MG63 (cell line): ENCODE measurements at places on chromosomes 7 and 10. TPM values are rescaled to one million over a fixed set of nuclear protein-coding genes. Genes with fewer than 3 reads are reported as not detected.
A peak's percentile ranks its signal among the peaks of the same experiment; 100 is the strongest.

The SFR1 gene
- total RNA-seq = 6.6 and 11.1 TPM in 2 replicates

- DNase-seq = no peak
Observed at GRCh38 chr7:158663428-158663741, 41.2 kb downstream of the NCAPG2 start.

The CAMK2B gene
- 0.54 and 2.0 TPM in 2 replicates for total RNA-seq

DNA sequence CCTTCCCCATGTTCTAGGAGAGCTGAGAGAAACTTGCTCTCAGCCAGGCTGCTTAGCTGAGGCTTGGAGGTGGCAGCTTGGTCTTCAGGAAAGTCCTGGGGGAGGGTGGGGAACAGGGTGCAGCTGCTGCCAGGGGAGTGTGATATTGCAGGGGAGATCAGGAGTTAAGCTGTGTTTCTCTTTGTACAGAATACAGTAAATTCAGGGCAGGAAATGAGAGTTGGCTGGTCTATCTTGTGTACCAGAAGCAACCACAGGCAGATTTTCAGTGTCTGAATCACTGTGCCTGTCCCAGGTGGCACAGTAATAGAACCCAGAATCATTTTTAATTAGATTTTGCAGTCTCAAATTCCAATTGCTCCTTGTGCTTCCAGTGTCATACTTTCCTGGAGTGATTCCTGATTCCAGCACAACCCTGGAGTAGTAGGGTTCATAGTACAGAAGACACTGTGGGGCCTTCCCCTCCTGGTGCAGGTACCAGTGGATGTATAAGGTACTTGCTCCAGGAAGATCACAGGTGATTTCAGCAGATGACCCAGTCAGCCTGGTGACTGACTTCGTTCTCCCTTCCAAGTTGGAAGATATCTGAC, 94.0 kb upstream of the TARP start:
- no peak for DNase-seq

DNA sequence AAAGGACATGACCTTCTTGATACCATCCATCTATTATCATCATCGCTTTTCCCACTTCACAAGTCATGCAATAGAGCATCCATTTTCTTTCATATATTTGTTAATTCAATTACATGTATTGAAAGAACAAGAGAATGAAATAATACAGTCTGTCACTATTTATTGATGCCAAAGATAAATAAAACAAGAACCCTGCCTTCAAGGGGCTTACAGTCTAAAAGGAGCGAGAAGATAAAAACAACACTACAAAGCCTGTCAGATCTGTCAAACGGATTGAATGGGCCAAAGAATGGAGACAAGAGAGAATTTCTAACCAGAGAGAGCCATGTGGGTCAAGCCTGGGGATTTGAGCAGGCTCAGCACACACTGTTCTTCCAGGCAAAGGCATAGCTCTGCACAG, 15.9 kb downstream of the CPA5 start:
- no peak for DNase-seq

DNA sequence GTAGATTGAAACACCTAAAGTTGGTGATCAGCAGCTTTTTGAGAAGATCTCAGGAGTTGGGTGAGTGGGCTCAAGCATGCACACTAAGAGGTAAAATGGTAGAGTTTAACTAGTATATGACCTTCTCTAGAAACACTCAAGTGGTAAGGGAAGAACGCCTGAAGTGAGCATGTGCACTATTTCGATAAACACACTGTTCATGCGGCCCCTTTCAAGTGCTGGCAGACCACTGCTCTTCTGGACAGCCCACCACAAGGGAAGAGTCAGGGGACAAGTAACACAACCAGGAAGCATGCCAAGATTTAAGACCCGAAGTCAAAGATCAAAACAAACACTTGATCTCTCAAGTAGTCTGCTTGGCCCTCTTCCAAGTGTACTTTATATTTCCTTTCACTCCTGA, 519.5 kb upstream of the ZWINT start:
- no peak for DNase-seq

DNA sequence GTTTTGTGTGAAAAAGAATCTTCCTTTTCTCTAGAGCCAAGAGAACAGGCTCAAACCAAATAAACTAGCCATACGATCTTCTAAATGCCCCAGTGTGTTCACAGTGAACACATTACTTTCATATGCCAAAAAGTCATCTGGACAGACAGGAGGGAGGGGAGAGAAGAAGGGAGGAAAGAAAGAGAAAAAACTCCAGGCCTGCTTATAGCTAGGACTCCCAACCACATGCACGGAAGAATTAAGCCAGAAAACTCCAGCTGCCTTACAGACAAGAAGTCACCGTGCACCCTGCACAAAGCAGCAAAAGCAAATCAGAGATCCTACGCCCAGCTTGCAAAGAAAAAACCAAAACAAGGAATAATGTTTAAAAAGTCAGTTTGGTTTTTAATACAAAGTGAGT, 34.3 kb downstream of the SNX8 start:
- no peak for DNase-seq

DNA sequence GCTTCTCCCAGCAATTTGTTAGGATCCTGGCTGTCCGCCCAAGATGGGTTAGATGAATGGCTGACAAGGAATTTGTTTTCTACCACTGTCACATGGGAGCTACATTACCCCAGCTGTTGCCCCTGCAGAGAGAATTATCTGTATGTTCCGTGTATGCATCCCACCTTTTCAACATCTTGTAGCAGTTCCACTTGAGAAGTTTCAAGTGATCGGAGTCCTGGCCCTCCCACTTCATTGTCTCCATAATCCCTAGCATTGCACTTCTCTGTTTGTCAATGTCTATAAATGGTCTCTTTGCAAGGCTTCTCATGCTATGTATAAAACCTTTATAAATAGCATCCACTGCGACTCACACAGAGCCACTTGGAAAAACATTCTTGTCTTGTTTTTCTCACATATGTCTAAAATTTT, 972.5 kb downstream of the CNTNAP2 start:
- DNase-seq = peak; percentile 2

GRCh38 chr10:127364034-127364433, 167.6 kb upstream of the INSYN2A start:
- no peak for DNase-seq

The HOXA5 gene
- 1.7 and 2.7 TPM in 2 replicates for total RNA-seq

GRCh38 chr7:128774921-128775320, 673 bp downstream of the OPN1SW start:
- no peak for DNase-seq

The FFAR4 gene
- total RNA-seq = 0.16 TPM in 1 of 2 replicates, not detected in the other

The CALN1 gene
- total RNA-seq = not detected in 2 replicates

- no peak for DNase-seq
Observed at GRCh38 chr10:89556600-89556999, 21.2 kb upstream of the SLC16A12 start.

DNA sequence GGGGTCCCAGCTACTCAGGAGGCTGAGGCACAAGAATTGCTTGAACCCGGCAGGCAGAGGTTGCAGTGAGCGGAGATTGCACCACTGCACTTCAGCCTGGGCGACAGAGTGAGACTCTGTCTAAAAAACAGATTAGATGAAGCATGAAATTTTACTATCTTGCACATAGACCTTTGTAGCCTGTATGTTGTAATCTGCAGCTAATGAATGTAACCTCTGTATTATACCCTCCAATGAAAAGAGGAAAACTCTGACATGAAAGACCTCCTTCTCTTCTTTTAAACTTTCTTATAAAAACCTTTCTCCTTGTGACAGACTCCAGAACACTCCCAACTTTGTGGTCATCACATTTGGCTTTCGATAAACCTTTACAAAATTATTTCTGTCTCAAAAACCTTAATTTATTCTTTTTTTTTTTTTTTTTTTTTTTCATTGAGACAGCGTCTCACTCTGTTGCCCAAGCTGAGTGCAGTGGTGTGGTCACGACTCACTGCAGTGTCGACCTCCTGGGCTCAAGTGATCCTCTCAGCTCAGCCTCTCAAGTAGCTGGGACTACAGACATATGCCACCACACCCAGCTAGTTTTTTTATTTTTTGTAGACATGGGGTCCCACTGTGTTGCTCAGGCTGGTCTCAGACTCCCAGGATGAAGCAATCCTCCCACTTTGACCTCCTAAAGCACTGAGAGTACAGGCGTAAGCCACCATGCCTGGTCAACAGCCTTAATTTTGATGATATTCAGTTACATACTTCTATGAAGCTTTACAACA, 97.4 kb downstream of the SVOPL start:
- no peak for DNase-seq

DNA sequence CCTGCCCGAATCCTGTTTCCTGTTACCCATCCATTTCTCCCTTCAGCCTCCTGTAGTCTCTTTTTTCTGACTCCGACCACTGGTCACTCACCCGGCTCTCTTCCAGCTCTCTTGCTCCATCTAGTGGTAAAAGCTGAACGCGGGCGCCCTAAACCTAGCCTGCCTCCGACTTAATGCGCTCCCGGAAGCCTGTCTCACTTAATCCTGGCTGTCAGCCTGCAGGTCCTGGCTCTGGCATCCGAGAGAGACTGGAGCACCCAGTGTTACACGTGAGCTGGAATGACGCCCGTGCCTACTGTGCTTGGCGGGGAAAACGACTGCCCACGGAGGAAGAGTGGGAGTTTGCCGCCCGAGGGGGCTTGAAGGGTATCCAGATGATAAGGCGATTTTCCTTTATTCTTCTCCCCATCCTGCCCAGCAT, 10.3 kb downstream of the SUMF2 start:
- peak; percentile 80 for DNase-seq

- DNase-seq = no peak
Observed at GRCh38 chr10:11882646-11883375, 59.7 kb downstream of the PROSER2 start.

DNA sequence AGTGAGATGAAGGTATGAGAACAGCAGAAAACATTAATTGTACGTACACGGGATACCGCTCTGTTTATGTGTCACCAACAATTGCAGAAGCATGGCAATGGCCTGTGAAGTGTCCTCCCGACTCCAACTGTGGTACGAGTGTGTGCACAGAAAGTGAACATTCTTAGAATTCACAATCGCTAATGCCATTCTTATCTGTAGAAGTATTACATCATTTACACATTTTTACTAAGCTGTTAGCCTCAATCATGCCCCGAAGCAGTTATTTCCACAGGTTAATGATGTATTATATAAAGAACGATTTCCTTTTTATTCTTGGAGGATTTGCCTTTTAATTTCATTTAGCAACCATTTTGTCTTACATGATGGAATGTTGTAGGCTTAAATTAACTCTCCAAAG, 103.4 kb downstream of the EVX1 start:
- DNase-seq = no peak

The NRCAM gene
- 0.79 and 1.5 TPM in 2 replicates for total RNA-seq

DNA sequence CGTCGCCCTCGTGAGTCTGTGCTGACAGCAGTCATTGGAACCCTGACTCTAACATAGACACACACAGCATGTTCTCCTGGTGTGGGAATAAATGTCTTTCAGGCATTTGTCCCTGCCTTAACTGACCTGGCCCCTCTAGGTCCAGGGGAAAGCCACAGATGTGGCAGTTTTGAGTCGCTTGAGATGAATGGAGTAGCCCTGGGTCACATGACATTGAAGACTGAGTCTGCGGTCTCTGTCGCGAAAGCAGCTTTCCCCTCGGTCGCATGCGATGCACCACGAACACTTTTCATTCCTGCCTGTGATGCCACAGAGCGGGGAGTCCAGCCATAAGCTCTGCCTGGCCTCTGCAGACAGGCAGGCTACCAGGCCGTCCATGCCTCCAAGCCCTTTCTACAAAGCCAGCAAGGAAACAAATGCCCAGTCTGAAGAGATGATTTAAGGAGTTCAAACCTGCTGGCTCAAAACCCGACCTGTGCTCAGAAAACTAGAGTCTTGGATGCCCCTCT, 172.3 kb downstream of the WDR37 start:
- DNase-seq = no peak

DNA sequence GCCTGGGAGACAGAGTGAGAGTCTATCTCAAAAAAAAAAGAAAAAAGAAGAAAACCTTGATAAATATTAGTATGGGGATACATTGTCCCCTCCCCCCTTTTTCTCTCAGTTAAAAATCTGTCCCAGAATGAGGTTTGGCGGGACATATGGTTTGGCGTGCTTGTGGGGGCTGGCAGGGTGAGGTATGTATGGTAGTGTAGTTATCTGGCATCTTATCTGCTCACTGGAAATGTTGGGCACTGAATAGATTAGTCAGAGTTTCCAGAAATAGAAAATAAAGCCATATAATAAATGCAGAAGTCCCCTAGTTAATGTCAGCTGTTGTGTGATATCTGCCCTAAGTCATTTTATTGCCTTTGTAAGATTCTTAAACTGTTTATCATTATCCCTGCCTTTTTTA, 397.5 kb upstream of the GALNT17 start:
- no peak for DNase-seq

DNA sequence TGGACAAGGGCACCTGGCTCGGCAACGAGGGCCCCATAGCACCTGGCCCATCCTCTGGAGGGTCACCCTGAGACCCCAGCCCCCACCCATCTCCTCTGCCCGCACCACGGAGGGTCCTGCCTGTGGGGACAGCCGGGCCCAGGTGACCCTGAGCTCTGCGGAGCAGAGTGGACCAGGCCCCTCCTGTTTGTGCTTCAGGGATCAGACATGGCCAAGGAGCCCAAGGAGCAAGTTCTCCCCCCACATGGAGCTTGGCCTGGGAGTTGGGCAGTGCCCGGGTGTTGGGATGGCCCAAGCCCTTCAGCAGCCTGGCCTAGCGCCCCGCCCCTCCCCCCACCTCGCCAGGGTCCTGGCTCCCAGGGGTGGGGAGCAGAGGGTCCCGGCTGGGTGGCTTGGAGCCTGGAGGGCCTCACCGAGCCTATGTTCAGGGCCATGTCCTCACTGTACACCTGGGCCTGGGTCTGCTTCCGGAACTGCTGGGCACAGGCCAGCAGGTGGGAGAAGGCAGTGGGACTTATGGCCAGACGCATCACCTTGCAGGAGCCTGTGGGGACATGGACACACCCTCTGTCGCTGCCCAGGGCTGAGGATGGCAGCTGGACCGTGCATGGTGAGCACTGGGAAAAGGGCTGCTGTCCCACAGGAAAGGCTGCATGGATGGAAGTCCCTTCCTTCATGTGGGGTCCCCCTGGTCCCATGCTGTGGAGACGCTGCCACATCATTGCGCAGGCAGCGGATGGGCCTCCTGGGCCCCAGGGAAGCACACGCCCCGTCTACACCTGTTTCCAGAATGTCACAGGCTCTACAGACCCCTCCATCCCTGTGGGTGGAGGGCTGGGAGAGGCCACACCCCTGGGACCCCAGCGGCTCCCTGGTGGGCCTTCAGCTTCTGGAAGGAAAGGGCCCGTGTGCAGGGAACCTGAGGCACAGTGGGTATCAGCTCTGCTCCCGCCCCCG, 49.2 kb upstream of the NKX6-2 start:
- no peak for DNase-seq

DNA sequence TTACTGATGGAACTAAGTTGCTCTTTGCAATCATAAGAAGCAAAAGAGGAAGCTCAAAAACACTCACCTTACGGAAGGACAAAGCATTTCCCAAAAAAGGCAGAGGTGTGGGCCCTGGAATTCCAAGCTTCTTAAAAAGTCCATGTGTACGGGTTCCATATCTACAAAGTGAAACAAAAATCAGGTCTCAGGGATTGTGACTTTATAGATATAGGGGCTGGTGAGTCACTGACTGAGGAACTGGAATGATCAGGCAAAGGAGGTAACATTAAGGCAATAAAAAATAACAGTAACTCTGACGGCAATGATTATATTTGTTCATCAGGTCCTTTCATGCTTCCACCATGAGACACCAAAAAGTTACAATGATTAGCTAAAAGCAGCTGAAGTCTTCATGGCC, 4.0 kb downstream of the CYP3A7 start:
- no peak for DNase-seq

The C7orf33 gene
- total RNA-seq = not detected in 2 replicates

The GPC2 gene
- 0.33 TPM in 1 of 2 replicates, not detected in the other for total RNA-seq

The TUBAL3 gene
- not detected in 2 replicates for total RNA-seq

GRCh38 chr7:115009139-115009538, 87.2 kb downstream of the MDFIC start:
- DNase-seq = no peak

The TMEM184A gene
- not detected in 2 replicates for total RNA-seq

GRCh38 chr7:10734595-10734994, 239.1 kb upstream of the PHF14 start:
- no peak for DNase-seq

- DNase-seq = peak; percentile 42
Observed at GRCh38 chr7:107958764-107959526, 44.0 kb downstream of the LAMB1 start.
